ENCODE measurements at places on chromosomes 1 and 21. TPM values are rescaled to one million over a fixed set of nuclear protein-coding genes. Genes with fewer than 3 reads are reported as not detected.
A peak's percentile ranks its signal among the peaks of the same experiment; 100 is the strongest.

DNA sequence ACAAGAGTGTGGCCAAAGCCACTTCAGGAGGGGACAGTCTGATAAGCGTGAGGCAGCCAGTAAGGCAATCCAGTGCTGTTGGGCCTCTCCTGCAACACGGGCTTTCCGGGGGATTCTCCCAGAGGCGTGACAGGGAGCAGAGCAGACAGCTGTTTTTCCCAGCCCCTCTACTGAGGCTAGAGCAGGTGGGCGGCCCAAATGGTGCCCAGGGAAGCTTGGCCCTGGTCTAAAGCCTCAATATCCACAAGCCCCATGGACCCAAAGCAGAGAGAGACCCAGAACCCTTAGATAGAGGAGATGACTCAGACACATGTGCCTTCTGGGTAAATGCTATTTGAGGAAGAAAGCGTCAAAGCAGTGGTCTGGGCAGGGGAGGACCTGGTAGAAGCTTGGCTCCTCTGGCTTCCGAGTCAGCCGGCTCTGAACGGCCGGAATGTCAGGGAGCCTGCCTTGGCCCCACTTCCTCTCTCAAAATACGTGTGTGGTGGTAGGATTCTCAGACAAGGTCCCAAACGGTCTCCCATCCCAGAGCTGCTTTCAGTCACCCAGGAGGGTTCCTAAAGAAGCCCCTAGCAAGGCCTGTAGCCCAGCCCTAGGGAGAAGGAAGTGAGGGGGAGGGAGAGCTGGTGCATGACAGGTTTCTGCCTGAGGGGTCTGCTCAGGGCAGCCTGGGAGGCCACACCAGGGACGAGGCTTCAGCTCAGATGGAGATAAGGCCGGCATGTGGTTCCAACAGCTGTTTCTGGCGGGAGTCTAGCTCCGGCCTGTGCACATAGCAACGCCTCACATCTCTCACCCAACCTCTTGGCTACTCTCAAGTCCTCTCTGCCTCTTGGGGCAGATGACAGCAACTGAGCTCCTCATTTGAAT is 28.8 kb downstream of the PIK3C2B start:
- DNase-seq, result no peak

GRCh38 chr1:69733061-69733460 is 165.3 kb downstream of the LRRC7 start:
- no peak for DNase-seq

TINAGL1 gene
- total RNA-seq, result 218 TPM

HAPLN2 gene
- 5.6 TPM for total RNA-seq

- no peak for DNase-seq
These were observed 32.3 kb upstream of the PRDM2 start for GRCh38 chr1:13667691-13668090.

GRCh38 chr21:15171546-15171945 is 106.7 kb upstream of the NRIP1 start:
- DNase-seq, result no peak

PRAMEF15 gene
- total RNA-seq, result not detected

DNA sequence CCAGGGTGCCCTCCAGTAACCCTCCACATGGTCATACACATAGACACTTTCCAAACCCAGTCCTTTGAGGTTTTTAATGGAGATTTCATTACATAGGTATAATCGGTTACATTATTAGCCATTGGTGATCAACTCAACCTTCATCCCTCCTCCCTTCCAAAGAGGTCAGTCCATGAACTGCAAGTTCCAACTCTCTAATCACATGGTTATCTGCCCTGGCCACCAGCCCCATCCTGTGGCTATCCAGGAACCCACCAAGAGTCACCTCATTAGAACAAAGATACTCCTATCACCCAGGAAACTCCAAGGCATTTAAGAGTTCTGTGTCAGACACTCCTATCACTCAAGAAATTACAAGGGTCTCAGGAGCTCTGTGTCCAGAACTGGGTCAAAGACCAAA is 12.2 kb downstream of the ATP1A4 start:
- no peak for DNase-seq

DNA sequence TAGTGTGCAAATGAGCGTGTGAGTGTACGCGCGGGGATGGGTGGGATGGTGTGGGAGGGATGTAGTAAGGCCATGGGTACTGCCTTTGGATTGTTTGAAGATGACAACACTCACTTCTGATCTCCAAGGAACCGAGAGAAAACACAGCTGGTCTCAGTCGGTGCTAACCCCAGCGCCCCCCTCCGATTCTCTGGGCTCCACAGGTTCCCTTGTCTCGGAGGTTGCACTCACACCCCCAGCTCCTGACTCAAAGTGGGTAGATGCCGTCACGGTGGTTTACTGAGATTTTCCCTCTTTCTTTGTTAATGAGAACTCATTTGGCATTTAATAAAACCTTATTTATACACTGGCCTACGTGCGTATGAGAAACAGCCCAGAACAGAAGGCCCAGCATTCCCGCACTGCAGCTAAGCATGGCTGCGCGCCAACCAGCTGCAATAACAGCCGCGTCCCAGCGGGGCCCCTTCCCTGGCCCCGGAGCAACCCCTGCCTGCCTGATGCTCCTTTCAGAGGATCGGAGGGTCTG is 25.8 kb downstream of the ABCA4 start:
- peak; percentile 84 for DNase-seq

GRCh38 chr1:193979219-193979618 is 792.8 kb upstream of the B3GALT2 start:
- no peak for DNase-seq
